Cortex of kidney (tissue), 1 donor: ENCODE measurements at places on chromosomes 13 and 19.

DNA sequence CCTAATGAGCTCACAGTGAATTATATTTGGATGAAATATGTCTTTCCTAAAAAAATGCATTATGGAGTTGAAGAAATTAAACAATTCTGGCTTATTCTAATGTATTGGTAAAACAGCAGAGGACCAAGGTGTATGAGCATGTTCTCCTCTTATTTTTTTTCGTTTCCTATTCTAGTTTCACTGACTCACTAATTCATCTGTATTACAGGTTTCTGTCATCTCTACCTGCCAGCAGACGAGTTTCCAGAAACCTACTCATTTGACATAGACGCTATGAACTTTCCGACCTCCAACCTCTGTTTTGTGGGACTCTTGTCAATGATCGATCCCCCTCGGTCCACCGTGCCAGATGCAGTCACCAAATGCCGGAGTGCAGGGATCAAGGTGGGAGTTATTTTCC is 20.3 kb downstream of the ATP12A start:
- DNase-seq = no peak

GRCh38 chr19:367963-368629 is 23.5 kb upstream of the MIER2 start:
- no peak for DNase-seq

- DNase-seq = no peak
These were observed 101.5 kb downstream of the FGF14 start for GRCh38 chr13:102300379-102300778.

- no peak for DNase-seq
These were observed 6.8 kb downstream of the ANO8 start for GRCh38 chr19:17327654-17328516.

DNA sequence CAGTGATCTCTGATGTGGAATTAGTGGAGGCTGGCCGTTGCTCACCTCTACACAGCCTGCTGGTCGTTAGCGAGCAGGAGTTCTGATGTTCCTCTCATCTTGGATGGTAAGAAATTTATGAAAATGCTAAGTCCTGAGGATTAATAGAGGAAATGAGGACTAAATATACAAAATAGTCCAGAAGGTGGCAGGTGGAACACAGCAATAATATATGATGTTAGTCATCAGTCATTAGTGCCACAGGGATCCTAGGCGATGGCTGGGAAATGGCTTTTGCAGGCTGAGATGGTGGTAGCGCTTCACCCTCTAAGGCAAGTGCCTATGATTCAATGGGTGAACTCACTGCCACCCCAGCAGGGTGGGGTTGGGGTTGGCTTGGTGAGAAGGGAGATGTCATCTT is 338.6 kb upstream of the TMTC4 start:
- no peak for DNase-seq

GRCh38 chr13:102704238-102705058 is 9.6 kb upstream of the METTL21C start:
- no peak for DNase-seq

GRCh38 chr13:37379841-37380240 is 218.7 kb downstream of the POSTN start:
- no peak for DNase-seq

DNA sequence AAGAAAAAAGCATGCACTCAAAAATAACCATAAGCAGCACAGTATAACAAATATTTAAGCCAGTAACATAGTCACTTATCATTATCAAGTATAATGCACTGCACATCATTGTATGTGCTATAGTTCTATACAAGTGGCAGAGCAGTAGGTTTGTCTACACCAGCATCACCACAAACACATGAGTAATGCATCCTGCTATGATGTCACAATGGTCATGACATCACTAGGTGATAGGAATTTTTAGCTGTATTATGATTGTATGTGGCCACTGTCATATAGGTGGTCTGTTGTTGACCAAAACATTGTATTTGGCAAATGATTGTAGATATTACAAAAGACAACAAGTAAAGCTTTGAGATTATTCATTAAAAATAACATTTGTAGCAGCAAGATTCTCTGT is 860.7 kb upstream of the GPC6 start:
- no peak for DNase-seq

DNA sequence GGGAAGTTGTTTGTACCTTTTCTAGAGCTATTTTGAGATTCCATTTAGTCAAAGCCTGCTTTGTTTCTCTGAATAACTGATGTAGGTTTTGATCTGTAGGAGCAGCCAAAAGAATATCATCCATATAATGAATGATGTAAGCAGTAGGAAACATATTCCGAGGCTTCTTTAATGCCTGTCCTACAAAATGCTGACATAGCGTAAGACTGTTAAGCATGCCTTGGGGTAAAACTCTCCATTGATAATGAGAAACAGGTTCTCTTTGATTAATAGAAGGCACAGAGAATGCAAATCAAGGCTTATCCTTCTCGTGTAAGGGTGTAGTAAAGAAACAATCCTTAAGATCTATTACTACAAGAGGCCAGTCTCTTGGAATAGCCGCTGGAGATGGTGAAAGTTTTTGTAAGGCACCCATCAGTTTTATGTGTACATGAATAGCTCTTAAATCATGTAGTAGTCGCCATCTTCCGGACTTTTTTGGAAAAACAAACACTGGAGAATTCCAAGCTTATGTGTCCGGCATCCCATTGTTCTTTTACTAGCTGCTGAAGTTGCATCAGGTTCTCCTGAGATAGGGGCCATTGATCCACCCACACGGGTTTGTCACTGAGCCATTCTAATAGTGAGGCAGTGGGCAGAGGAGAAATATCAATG is 13.5 kb downstream of the FPR3 start:
- DNase-seq = no peak

GRCh38 chr13:101829484-101829883 is 377.0 kb downstream of the ITGBL1 start:
- DNase-seq = no peak

DNA sequence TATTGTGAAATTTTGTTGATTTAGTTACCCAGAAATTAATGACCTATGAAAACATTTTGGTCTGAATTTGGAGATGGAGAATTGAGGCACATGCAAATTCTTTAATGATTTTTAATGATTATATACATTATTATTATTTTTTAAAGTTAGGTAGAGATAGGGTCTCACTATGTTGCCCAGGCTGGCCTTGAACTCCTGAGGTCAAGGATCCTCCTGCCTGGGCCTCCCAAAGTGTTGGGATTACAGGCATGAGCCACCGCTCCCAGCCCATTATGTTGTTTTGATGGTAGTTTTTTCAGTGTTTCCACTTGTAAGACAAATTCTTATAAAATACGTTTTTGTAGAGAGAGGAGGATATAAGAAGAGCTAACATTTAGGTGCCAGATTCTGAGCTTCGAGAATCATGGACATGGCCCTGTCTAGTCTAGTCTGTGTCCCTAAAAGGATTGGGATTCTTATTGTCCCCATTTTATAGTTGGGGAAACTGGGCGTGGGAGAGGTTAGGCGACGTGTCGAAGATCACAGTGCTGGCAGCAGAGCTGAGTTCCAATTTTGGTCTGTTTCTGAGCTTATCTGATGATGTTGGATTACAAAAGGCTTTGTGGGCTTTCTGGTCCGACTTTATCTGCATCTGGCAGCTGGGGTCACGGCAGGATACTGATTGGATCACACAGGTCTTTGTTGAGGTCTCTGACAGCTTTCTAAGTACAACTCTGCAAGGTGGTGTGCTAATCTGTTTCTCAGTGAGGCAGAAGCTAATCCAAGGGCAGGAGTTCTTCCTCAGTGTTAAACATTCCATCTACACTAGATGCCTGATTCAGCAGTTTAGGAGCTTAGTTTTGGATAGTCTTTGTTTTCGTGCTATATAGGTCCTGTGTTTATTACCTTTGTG is 7.5 kb upstream of the WDR88 start:
- no peak for DNase-seq

DNA sequence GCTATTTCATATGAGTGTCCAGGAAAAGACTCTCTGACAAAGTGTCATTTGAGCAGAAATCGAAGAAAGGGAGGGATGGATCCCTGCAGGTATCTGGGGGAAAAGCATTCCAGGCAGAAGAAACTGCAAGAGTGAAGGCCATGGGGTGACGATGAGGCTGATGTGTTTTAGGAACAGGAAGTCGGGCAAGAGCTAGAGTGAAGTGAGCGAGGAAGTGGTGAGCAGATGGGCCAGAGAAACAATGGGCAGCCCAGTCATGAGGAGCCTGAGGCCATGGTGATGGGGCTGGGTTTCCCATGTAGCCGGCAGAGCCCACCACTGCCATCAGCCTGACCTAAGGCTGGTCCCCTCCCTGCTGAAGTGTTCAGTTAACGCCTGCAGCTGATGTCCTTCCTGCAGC is 150.2 kb downstream of the TNFSF13B start:
- no peak for DNase-seq

DNA sequence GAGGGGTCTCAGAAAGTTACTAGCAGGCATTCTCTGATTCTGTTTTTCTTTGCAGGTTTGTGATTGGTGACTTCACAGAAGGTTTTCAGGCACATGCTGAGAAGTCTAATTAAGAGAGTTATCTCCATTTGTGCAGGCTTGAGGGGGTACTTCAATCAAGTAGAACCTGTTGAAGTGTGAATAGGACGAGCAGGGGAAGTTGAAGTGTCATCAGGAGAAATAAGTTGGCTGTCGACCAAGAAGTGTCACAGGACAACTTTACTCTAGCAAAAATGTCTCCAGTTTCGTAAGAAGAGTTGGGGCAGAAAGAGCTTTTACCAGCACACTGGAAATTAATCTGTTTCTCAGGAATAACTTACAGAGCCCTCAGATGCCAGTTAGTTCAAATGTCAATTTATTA is 576.5 kb upstream of the SLITRK5 start:
- DNase-seq = no peak

GRCh38 chr19:35127871-35128270 is 7.0 kb downstream of the LGI4 start:
- DNase-seq = no peak

GRCh38 chr13:80871481-80871880 is 530.6 kb upstream of the SPRY2 start:
- no peak for DNase-seq

GRCh38 chr19:49749771-49750170 is 13.3 kb downstream of the TSKS start:
- DNase-seq = no peak

DNA sequence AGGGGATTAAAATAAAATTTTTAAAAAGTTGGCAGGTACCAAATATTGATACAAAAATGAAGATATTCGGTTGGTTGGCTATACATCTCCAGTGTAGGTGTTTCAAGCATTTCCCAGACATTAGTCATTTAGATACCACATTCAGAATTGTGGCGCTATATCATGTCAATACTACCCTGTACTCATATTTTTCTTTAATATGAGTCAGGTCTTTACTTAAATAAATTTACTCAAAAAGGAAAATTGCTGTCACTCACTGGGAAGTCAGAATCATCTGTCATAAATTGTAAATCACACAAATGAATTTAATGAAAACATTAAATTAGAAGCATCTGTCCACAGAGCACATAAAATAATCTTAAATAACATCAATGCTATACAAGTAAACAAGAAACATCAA is 134.2 kb downstream of the TSHZ3 start:
- no peak for DNase-seq

DNA sequence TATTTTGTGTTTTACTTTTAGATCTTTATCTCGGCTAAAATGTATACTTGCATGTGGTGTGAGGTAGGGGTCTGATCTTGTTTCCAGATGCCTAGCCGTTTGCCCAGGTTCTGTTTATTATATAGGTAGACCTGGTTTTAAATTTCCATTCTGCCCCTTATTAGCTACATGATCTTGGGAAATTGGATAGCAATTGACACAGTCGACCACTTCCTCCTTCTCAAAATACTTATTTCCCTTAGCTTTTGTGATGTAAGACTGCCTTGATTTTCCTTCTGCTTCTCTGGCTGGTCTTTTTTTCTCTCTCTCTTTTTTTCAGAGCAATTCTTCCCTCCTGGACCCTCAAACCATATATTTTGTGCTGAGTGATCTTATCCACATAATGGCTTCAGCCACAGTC is 3.0 kb upstream of the PGLYRP1 start:
- DNase-seq = no peak

GRCh38 chr13:98150832-98151479 is 8.1 kb downstream of the FARP1 start:
- DNase-seq = no peak

- no peak for DNase-seq
These were observed 68.8 kb downstream of the MLLT1 start for GRCh38 chr19:6210721-6211600.

- no peak for DNase-seq
These were observed 133.0 kb downstream of the DCT start for GRCh38 chr13:94346261-94347019.

DNA sequence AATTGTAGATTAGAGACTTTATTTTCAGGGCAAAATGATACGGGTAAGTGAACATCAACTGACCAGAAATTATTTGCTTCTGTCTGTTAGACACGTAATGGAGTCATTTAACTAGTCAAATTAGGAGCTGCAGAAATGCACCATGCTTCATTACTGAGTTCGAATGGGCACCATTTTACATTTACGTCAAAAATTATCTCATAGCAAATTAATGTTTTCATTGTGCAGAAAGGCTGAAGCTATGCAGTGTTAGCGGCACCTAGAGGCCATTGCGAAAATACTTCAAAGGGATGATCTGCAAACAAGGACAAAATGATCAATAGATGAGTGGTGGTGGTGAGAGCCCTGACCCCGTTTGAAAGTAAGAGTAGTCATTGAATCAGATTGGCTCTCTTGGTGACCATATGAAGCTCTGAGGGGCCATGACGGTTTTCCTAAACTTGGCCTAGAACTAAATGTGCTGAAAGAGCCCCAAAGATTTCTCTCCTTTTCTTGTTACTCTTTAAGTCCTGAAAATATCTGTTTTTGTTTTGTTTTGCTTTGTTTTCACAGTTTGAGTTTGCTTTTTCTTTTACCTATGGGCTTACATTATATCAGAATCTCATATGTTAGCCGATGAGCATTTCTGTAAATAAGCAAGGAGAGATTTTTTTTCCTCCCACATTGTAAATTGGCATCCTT is 277.9 kb downstream of the ZNF536 start:
- DNase-seq = no peak

GRCh38 chr19:55986487-55986886 is at the start of gene NLRP5:
Gene NLRP5 (plus strand): TSS chr19:55986775.
- DNase-seq = no peak

GRCh38 chr13:110949116-110949515 is 34.2 kb upstream of the ANKRD10 start:
- DNase-seq = no peak

GRCh38 chr13:35592457-35592856 is 116.0 kb upstream of the MAB21L1 start:
- DNase-seq = no peak

- DNase-seq = no peak
These were observed 41.0 kb downstream of the AKAP11 start for GRCh38 chr13:42312817-42313431.

- DNase-seq = no peak
These were observed 165.5 kb downstream of the LACC1 start for GRCh38 chr13:44045180-44045562.

- no peak for DNase-seq
These were observed 3.3 kb upstream of the RASA3 start for GRCh38 chr13:114135731-114136171.
